ENCODE measurements at places on chromosomes 13 and 19. TPM values are rescaled to one million over a fixed set of nuclear protein-coding genes. Genes with fewer than 3 reads are reported as not detected.

Gene ZNF714
- 5.5 TPM for total RNA-seq

Gene SIGLEC5
- total RNA-seq = 1.0 TPM

DNA sequence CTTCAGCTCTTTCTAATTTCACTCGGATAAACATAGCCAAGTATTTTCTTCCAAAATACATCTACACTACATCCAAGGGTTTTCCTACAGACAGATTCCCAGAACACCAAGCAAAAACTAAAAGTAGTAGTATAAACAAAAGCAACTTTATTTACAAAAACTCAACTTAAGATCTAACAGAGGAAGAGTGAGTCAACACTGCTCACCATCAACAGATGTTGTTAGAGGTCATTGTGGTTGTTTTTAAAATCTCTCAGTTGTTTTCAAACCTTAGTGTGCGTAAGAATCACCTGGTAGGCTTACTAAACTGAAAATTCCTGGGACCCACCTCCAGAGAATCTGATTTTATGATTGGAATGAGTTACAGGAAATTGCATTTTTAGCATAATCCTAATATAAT, 631.7 kb upstream of the SGCG start:
- no peak for DNase-seq

GRCh38 chr19:42303101-42303464, 659 bp upstream of the PAFAH1B3 start:
- DNase-seq = no peak

GRCh38 chr19:30932854-30933253, 416.4 kb downstream of the TSHZ3 start:
- no peak for DNase-seq

- no peak for DNase-seq
Observed at GRCh38 chr13:60869225-60869624, 472.2 kb downstream of the TDRD3 start.

Gene TSKS
- 2.0 TPM for total RNA-seq

- DNase-seq = no peak
Observed at GRCh38 chr13:76446191-76446590, 440.0 kb downstream of the KCTD12 start.

DNA sequence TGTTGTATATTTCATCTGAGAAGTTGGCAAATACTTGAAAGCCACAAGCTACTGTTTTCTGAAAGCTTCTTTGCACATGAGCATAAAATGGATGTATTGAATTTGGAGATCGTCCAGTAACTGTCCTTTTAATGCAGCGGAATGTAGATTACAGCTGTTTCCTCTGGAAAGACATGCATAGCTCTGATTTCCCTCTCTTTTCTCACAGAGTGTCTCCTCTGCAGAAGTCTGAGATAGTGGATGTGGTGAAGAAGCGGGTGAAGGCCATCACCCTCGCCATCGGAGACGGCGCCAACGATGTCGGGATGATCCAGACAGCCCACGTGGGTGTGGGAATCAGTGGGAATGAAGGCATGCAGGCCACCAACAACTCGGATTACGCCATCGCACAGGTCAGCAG, 283.0 kb downstream of the SHISA2 start:
- DNase-seq = no peak

GRCh38 chr13:78631077-78631476, 27.7 kb upstream of the POU4F1 start:
- DNase-seq = no peak

DNA sequence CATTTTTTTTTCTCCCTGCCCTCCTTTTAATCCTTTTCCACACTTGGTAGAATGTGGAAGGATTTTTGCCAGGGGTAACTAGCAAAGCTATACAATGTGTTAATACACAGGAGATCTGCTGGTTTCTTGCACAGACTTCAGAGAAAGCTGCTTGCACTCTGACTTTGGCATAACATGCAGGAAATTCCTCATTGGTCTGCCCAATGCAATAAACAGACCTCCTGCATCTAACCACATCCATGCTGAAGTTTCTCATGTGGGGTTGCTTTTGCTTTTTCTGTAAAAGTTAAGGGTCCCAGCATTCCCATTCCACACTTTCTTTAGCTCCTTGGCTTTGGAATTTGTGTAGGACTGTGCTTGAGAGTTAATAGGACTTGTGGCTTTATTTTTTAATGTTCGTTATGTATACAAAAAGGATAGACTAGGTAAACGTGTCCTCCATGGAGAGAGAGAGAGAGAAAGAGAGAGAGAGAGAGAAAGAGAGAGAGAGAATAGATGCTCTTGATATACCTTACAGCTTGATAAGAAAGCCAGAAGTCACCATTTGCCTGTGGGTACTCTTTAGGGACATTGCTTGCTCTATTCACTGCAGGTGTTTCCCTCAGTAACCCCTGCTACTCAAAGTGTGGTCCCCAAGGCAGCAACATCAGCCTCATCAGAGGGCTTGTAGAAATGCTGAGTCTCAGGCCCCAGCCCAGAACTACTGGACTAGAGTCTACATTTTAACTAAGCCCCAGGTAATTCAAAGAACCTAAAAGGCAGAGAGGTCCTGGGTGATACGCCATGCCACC, 170.5 kb downstream of the SHISA2 start:
- no peak for DNase-seq

DNA sequence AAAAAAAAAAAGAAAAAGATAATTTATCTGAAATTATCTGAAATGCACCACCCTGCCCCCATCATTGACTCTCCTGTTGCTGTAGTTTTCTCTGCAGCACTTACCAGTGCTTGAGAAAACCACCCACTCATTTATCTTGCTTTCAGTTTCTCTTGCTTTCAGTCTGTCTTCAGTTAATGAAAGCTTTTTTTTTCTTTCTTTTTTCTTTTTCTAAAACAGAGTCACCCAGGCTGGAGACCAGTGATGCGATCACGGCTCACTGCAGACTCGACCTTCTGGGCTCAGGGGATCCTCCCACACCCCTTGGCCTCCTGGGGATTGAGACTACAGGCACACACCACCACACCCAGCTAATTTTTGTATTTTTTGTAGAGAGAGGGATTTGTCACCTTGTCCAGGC, 4.3 kb upstream of the ACP5 start:
- DNase-seq = no peak

Measured in tibial nerve (tissue), 4 donors.